ENCODE measurements at places on chromosomes 6 and 20.

DNA sequence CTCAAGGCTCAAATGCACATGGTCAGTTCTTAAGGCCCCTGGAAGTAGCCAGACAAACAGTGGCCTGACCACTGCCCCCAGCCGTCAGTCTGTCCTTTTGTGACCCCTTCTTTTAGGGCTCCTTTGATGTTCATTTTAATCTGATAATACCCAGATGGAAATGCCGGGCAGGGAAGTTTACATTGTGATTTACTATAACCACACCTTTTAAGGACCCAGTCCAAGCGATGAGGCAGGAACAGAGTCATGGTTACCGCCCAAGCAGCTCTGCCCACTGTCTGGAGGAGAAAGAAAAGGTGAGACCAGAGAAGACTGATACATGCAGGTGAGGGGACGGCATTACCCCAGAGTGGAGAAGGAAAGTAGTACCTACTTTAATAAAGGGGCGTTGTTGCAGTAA is 110.6 kb downstream of the PLEKHG1 start:
- DNase-seq, result no peak

DNA sequence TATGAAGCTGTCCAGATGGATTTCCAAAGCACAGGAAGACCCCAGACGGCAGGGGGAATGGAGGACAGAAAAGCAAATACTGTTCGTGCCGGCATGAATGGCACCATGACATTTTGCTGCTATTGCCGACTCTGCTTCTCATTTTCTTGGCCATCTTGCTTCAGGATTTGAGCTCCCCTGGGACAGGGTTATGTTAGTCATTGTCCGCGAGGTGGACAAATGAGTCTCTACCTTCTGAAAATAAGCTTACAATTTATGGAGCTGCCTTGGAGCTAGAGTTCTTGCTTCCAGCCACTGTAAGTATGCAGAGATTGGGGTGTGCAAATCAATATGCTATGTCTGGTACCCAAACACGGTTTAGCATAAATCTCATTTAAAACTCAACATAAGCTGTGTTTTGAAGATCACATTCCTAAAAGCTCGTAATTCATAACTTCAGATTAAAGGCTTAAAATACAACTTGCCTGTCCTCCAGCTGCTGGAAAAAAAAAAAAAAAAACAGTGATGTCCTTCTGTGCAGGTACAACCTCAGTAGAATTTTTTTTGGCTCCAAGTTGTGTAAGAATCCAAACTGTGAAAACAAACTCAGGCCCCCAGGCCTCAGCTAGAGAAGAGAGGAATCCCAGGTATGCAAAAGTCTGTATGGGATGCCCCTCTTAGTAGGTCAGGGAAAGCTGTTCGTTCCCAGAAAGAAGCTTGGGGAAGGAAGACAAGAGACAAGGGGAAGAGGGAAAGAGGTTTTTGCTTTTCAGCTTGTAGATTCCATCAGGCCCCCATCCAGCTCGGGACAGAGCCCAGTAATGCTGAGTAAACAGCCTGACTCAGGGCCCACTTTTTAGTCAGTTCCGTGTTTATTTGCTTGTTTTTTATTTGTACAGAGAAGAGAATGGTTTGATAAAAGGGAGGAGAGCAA is 184.2 kb upstream of the FOXA2 start:
- no peak for DNase-seq

DNA sequence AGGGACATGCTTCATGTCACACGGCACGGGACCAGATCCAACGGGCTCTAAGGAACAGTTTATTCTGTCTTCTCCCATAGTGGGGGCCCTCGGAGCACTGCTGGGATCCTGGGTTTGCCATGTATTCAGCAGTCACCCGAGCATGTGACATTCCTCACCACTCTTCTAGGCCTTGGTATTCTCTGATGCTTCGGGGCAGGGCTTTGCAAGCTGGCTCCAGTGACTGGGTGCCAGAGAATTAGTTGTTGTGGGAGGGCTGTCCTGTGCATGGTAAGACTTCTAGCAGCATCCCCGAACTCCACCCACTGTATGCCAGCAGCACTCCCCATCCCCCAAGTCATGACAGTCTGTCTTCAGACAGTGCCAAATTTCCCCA is 5.4 kb downstream of the CCN5 start:
- DNase-seq, result no peak

DNA sequence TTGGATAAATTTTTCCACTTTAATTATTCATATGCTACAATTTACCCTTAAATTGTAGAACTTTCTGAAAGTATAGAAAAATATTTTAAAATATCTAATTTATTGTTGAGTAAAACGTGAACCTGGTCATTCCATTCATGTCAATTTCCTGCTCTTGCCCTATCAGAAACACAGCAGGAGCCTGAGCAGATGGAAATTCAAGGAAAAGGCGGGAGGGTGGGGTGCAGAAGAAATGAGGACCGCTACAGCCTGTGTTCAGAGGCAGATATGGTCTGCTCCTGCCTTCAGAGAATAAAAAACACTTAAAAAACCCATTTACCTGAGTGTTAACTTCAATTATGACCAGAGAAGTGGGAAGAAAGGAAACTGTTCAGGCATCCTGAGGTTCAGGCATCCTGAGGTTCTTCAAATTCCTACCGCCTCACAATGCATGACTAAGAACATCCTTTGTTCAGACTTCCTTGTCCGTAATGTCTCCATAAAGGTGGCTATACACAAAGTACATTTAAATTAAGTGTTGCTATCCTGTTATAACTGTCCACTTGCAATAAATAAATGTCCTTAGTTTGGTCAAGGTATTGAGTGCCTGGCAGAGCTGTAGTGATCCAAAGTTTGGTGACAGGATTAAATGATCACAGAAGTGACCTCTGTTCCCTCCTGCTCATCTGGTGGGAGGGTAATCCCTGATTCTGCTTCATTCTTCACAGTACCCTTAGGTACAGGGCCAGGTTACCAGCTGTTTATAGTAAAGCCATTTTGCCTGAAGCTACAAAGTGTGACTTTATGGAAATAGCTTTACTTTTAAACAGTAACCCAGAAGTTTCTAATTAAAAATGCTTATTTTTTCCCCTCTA is 109.1 kb downstream of the MAN1A1 start:
- DNase-seq, result no peak

- no peak for DNase-seq
These were observed 13.3 kb upstream of the DNAJC5 start for GRCh38 chr20:63881451-63882226.

- DNase-seq, result no peak
These were observed 260.4 kb downstream of the PTPRK start for GRCh38 chr6:128259730-128260685.

- DNase-seq, result peak; percentile 40
These were observed 9.5 kb downstream of the DDX27 start for GRCh38 chr20:49228676-49229075.

DNA sequence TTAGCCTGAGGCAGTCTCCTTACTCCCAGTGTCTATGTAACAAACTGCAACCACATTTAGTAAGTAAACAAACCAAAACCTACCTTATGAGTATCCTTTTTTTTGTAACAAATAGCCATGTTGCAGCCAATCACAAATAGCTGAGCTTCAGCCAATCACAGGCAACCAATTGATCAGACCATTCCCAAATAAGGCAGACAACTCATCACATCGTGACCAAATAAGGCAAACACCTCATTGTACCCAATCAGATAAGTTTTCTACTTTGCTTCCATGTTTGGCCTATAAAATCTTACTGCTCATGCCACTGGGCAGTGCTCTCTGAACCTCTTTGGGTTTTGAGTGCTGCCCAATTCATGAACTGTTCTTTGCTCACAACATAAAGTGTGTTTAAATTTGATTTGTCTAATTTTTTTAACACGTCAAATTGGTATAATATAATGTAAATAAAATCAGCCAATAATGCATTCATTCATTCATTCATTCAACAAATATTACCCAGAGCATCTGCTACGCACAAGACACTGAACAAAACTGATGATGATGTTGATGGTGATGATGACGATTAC is 117.8 kb downstream of the BCAS1 start:
- no peak for DNase-seq

GRCh38 chr20:25220021-25220730 is 24.7 kb downstream of the ENTPD6 start:
- DNase-seq, result no peak
